Thoracic aorta (tissue), 2 donors: ENCODE measurements at places on chromosomes 7 and 10. TPM values are rescaled to one million over a fixed set of nuclear protein-coding genes. Genes with fewer than 3 reads are reported as not detected.

- H3K27me3 ChIP-seq: no peaks in the 10 kb centered on the region
- H3K4me3 ChIP-seq: no peak overlapping the region
- no peaks in the 10 kb centered on the region for H3K4me1 ChIP-seq
- no peak overlapping the region for H3K27ac ChIP-seq
- DNase-seq: no peak
Observed at GRCh38 chr7:42359946-42360345, 122.9 kb upstream of the GLI3 start.

- peaks cover 27% of the 10 kb centered on the region for H3K4me1 ChIP-seq
- DNase-seq: no peak
- peak overlapping the region; percentile 99 for H3K4me3 ChIP-seq
- H3K27me3 ChIP-seq: no peaks in the 10 kb centered on the region
Observed at GRCh38 chr7:2354939-2355704, 495 bp downstream of the EIF3B start.

DNA sequence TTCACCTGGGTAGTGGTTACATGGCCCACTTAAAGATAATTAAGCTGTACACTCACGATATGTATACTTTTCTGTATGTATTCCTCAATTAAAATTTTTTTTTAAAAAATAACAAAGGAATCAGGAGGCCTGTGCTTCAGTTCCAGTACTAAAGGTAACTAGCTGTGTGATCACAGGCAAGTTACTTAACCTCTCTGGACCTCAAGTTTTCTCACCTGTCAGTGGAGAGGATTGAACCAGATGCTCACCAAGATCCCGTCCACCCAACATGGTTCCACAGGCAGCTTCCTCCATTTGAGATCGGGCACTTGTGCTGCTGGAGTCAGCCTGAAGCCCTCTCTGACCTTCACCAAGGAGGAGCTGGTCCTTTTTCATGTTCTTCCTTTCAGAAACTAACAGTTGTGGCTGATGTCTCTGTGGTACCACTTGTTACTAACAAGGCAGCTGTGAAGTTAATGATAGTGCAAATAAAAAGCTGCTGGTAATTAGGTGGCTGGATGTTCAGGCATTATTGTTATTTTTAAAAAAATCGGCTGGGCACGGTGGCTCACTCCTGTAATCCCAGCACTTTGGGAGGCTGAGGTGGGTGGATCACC is 29.4 kb upstream of the SMNDC1 start:
- no peak overlapping the region for H3K27ac ChIP-seq
- H3K4me1 ChIP-seq: no peaks in the 10 kb centered on the region
- no peak for DNase-seq
- H3K36me3 ChIP-seq: no peaks in the 10 kb centered on the region
- H3K27me3 ChIP-seq: no peaks in the 10 kb centered on the region

DNA sequence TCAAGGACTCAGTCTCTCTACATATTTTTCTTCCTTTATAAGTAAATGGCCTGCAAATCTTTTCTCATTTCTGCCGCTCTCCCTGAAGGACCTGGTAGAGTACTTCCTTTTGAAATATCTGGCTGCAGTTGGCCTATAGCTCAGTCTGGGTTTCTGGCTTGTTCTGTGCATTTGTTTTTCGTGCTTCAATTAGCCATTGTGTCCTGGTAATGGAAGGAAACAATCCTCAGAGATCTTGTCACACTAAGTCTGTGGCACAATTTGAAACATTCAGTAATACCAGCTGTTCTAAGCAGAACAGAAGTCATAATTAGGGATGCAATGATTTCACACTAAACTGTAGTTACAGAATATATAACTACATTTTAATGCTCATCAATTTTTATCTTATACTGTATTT is 545.0 kb downstream of the NRG3 start:
- no peak overlapping the region for H3K27ac ChIP-seq
- no peaks in the 10 kb centered on the region for H3K27me3 ChIP-seq
- no peaks in the 10 kb centered on the region for H3K4me1 ChIP-seq
- no peak for DNase-seq

DNA sequence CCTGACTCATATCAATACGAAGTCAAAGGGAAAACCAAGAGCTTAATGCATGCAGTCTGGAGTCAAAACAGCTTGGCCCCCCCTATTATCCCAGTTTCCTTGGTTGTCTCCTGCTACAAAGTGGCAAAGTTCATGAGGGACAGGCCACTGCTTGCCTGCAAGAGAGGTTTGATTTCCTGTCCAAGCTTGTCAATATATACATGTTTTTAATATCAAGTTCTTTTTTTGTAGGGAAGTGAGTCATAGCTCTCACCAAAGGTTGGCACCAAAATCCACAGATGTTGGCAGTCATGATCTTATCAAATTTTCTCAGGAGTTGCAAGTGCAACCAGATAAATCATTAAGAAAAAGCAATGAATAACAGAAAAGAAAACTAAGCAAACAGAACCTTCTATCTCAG is 176.8 kb downstream of the COBL start:
- H3K4me1 ChIP-seq: no peaks in the 10 kb centered on the region
- H3K27ac ChIP-seq: no peak overlapping the region
- no peaks in the 10 kb centered on the region for H3K27me3 ChIP-seq
- H3K4me3 ChIP-seq: no peak overlapping the region
- H3K36me3 ChIP-seq: no peaks in the 10 kb centered on the region

DNA sequence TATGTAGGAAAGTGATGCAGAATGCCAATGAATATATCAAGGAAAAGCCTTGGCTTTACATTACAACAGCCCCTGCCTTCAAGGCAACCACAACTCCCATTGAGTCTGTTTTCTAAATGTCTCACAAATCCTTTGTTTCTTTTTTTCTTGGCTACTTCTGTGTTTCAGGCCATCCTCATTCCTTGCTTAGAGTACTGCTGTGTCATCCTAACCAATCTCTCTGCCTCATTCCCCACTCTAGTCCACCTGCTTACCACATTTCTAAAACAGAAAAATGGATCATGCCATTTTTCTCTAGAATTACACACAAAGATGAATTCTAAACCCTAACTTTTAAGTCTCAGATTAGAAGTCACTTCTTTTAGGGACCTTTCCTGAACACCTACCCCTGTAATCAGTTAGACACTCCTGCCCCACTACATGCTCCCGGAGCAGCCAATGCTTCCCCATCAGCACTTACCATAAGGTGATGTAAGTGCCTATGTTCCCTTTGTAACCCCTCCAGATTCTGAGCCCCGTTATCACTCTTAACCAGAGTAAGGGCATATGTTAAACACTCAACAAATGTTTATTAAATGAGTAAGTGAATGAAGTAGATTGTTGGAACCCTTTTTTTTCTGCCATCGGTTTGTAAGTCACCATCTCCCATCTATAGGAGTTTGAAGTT is 2.8 kb downstream of the BORCS7 start:
- H3K4me1 ChIP-seq: peaks cover 15% of the 10 kb centered on the region
- DNase-seq: no peak
- peaks cover 2% of the 10 kb centered on the region for H3K36me3 ChIP-seq
- H3K27ac ChIP-seq: no peak overlapping the region
- H3K27me3 ChIP-seq: no peaks in the 10 kb centered on the region

DNA sequence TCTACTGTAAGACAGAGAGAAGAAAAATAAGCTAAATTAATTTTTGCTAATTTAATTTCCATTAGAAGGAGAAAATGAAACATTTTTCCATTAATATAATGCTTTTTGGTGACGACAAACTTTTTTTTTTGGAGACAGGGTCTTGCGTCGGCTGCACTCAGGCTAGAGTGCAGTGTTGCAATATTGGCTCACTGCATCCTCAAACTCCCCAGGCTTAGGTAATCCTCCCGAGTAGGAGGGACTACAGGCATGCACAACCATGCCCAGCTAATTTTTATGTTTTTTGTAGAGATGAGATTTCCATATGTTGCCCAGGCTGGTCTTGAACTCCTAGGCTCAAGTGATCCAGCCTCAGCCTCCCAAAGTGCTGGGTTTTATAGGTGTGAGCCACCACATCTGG is 229.8 kb upstream of the LRRN3 start:
- H3K27ac ChIP-seq: no peak overlapping the region
- no peaks in the 10 kb centered on the region for H3K36me3 ChIP-seq
- H3K27me3 ChIP-seq: no peaks in the 10 kb centered on the region
- H3K4me1 ChIP-seq: no peaks in the 10 kb centered on the region

DNA sequence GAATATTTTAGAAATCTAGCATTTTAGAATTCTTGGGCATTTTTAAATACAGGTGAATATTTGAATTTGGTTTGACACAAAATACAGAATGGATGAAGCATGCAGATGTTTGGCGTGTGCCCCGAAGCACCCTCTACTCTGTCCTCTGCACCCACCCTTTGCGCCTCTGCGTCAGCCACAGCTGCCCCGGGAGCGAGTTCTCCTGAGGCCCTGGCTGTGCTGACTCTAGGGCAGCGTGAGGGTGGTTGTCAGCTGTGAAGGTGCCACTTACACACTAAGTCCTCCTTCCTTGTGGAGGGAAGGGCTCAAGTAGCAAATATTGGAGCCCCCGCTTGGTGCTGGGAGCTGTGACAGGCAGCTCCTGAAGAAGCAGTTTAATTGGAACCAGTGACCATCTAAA is 48.4 kb downstream of the DAGLB start:
- peak overlapping the region; percentile 10 for H3K4me3 ChIP-seq
- DNase-seq: no peak
- H3K36me3 ChIP-seq: peaks cover 16% of the 10 kb centered on the region
- no peaks in the 10 kb centered on the region for H3K27me3 ChIP-seq
- peaks cover 38% of the 10 kb centered on the region for H3K4me1 ChIP-seq

- no peaks in the 10 kb centered on the region for H3K4me1 ChIP-seq
Observed at GRCh38 chr7:77321300-77321699, 94.8 kb downstream of the GSAP start.

- H3K27ac ChIP-seq: peak overlapping the region; percentile 33
- no peak overlapping the region for H3K4me3 ChIP-seq
- H3K36me3 ChIP-seq: no peaks in the 10 kb centered on the region
- H3K4me1 ChIP-seq: peaks cover 26% of the 10 kb centered on the region
Observed at GRCh38 chr10:22682237-22683139, 31.9 kb downstream of the PIP4K2A start.

DNA sequence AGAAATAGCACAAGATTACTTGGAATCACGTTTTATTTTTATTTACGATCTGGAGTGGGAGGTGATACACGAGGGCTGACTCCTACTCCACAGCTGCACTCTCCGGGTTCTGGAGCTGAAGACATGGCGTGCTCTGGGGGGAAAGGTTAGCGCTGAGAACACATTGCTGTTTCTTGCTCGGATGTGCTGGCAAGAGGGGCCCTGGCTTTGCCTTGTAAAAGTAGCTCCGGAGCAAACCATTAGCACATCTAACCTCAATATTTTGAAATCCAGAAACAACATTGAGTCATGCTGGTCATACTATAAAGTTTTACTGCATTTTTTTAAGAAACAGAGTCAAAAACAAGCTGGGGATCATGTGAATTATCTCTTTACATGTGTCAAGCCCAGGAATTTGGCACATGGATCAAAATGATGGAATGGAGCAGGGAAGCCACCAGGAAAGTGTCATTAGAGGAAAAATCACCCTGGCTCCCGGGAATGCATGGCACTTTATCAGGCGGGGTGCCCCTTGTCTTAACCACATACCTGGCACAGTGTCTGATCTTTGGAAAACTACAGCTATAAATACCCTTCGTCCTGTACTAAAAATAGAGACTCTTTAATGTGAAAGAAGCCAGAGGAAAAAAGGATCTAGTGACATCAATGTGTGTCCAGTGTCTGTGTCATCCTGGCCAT is 31.6 kb upstream of the LYZL1 start:
- peak overlapping the region; percentile 40 for H3K4me3 ChIP-seq
- H3K4me1 ChIP-seq: peaks cover 16% of the 10 kb centered on the region
- H3K27ac ChIP-seq: peak overlapping the region; percentile 18
- H3K27me3 ChIP-seq: no peaks in the 10 kb centered on the region
- DNase-seq: peak; percentile 9

GRCh38 chr10:13789448-13789829 is 202.7 kb downstream of the PRPF18 start:
- peaks cover 34% of the 10 kb centered on the region for H3K4me1 ChIP-seq
- H3K36me3 ChIP-seq: peaks cover 2% of the 10 kb centered on the region
- no peaks in the 10 kb centered on the region for H3K27me3 ChIP-seq

GRCh38 chr7:96045919-96046318 is 273.6 kb downstream of the DYNC1I1 start:
- no peaks in the 10 kb centered on the region for H3K27me3 ChIP-seq
- H3K4me3 ChIP-seq: no peak overlapping the region
- no peak overlapping the region for H3K27ac ChIP-seq

DNA sequence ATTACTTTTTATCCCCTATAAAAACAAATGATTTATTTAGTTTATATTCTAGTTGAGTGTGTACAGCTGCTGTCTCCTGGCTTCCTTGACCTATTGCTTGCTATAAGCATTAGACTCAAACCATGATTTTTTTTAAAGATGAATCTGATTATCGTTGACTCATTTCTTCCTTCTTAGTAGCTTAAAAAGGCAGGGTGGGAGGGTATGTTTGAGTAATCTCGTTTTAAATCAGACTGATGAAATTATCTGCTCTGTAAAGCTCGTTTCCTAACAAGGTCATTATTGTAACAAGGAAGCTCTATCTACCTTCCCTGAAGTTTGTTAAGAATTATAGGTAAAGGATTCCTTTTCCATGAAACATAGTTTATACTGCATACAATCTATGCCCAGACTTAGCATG is 276.3 kb upstream of the KCND2 start:
- no peak overlapping the region for H3K27ac ChIP-seq
- no peaks in the 10 kb centered on the region for H3K27me3 ChIP-seq
- H3K4me3 ChIP-seq: no peak overlapping the region
- no peaks in the 10 kb centered on the region for H3K4me1 ChIP-seq

DNA sequence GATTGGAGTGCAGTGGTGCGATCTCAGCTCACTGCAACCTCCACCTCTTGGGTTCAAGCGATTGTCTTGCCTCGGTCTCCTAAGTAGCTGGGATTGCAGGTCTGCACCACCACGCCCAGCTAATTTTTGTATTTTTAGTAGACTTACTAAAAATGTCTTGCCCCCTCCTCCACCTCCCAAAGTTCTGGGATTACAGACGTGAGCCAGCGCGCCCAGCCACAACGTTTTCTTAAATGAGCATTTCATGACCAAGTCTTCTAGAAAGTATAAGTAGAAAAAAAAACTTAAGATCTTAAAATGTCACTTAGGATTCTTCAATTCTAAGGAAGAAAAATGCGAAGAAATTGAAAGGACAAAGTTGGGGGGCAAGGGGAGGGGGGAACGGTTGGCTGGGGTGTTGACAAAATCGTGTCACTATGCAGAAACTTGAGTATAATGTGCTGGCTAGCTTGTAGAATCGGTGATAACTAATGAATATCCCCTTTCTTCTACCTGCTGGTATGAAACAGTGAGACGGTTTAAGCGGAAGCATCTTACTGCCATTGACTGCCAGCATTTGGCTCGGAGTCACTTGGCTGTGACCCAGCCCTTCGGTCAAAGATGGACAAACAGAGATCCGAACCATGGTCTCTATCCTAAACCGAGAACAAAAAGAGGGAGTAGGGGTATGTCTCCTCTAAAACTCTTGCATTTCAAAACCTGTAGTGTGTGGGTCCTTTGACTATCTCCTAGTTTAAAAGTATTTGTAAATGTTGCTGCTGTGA is 12.7 kb downstream of the FBH1 start:
- DNase-seq: no peak
- H3K4me1 ChIP-seq: no peaks in the 10 kb centered on the region
- no peak overlapping the region for H3K27ac ChIP-seq
- no peaks in the 10 kb centered on the region for H3K27me3 ChIP-seq
- peaks cover 8% of the 10 kb centered on the region for H3K36me3 ChIP-seq

The ADAM8 gene
- 14.0 TPM for total RNA-seq

The TRRAP gene
- total RNA-seq: 49.5 TPM

The GPR141 gene
- 2.0 TPM for total RNA-seq

The HKDC1 gene
- total RNA-seq: 0.14 TPM
